ENCODE measurements at places on chromosomes 5 and 9.

- DNase-seq: no peak
Observed at GRCh38 chr5:158301186-158301585, 442.2 kb upstream of the CLINT1 start.

DNA sequence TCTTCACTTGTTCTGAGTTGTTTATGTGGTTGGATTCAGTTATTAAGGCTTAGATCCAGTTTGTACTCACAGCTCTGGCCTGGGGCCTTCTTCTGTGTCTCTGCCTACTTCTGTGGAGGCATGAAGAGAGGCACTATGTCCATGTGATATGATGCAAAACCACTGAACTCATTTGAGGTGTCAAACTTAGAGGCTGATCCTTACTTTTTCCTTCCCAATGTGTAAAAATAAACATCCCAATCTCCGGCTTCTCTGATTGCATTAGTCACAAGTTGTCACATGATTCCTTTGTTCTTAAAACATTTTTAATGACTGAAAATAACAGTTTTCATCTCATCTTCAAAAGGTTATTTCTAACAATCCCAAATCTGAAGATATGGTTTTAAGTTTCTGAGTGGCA, 276.0 kb upstream of the RGMB start:
- DNase-seq: no peak

DNA sequence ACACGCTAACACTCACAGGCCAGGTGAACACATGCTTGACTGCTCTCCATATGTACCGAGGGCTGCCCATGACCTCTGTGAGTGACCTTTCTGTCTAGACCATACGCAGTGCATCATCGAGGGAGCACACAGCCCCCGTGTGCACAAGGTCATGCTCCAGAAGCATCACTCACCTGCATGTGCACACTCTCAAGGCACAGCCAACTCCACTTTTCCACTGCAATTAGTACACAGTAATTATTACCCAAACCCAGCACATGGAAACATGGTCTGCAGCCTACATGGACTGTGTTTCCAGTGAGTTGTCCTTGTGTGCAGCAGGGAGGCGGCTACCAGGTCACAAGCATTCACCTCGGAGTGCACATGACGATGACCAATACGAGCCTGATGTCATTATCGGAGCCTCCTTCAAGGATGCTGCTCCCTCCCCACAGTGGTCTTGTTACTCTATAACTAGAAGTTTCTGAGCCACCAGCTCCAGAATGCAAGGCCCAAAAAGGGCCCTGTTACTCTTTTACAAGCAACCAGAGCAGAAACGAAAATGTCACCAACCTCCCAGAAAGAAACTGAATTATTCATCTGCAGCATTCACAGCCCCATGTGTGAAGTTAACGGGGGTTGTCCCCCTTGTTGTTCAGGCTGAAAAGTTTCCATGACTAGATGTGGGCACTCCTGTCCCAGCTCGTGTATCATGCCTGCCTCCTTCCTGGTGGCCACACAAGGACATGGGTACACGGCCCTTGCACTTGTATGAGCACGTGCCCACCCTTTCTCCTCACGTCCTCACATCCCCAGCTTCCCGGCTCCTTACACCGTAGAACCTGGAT, 31.2 kb downstream of the SEMA4D start:
- no peak for DNase-seq

GRCh38 chr5:406041-406440, 36.9 kb upstream of the EXOC3 start:
- DNase-seq: no peak

- no peak for DNase-seq
Observed at GRCh38 chr5:36575361-36575781, 31.0 kb upstream of the SLC1A3 start.

- DNase-seq: no peak
Observed at GRCh38 chr9:33375238-33375840, 27.0 kb downstream of the AQP7 start.

GRCh38 chr9:135816651-135816970, 90.7 kb downstream of the CAMSAP1 start:
- DNase-seq: no peak

GRCh38 chr5:57831932-57832331, 349.3 kb upstream of the ACTBL2 start:
- no peak for DNase-seq

DNA sequence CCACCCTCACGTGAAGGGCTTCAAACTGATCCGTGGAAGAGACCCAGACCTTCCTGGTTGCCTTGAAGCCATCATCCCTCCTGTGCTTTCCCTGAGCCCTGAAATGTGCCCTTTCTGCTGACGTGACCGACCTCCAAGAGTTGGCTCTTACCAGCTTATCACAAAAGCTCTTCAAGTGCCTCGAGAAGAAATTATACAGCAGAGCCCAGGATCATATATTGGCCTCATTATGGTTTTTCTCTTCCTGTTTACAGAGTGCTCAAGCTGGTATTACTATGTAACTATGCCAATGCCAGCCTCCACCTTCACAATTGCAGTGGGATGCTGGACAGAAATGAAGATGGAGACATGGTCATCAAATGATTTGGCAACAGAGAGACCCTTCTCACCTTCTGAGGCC, 66.0 kb downstream of the AOPEP start:
- no peak for DNase-seq

- no peak for DNase-seq
Observed at GRCh38 chr9:106726070-106726815, 136.7 kb upstream of the ZNF462 start.

DNA sequence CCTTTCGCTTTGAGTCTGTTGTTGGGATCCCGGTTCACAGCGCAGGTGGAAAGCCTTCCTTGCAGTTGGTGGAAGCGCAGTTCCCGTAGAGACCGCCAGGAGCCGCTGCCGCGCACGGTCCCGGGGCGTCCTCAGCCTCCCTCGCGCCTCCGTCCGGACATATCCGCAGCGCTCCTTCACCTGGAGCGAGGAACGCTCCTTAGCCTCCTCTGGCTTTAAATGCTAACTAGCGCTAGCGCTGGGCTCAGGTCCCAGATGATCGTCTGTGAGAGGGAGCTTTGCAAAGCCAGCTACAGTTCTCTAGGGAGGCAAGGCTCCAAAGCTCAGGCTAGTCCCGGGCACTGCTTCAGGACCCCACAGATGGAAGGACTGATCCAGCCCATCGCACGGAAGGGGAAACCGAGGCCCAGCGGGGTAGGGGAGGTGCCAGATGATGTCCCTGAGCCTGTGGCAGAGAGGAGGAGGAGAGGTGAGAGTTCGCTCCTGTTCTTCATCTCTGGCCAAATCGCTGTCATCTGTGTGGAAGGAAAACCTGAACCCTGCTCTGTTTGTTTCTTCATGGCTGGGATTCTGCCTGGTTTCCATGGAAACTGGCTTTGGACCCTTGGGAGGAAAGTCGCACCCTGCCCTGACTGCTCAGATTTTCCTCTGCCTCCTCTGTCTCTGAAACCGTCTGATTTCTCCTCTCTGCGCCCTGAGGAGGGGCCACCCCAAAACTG, 31.4 kb downstream of the COL15A1 start:
- DNase-seq: peak; percentile 74

DNA sequence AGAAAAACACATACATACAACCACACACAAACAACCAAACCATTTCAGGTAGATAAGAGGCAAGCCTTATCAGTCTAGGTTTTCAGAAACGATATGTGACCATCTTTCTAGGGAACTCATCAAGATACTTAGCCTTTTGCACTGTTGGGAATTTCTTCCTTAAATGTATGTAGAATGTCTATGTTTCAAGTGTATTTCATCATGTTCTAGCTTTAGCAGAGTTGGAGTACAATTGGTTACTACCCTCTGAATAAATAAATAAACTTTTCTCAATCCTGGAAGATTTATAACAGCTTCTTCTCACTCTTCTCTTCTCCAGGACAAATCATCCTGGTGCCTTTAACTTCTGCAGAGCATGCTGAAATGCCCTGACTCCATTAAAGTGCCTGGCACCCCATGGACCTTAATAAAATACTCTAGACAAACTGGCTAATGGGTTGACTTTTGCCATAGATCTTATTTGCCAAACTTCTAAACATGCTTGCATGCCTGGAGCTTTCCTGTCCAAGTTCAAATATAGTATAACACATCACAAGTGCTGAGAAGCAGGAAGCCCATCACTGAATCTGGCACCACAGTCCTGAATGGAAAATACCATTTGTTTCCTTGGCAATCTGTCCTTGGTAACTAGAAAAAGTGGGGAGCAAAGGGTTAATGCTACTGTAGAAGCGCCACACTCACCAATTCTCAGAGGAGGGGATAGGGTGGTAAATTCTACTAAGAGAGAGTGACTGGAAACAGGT, 33.1 kb upstream of the ZNF462 start:
- no peak for DNase-seq

DNA sequence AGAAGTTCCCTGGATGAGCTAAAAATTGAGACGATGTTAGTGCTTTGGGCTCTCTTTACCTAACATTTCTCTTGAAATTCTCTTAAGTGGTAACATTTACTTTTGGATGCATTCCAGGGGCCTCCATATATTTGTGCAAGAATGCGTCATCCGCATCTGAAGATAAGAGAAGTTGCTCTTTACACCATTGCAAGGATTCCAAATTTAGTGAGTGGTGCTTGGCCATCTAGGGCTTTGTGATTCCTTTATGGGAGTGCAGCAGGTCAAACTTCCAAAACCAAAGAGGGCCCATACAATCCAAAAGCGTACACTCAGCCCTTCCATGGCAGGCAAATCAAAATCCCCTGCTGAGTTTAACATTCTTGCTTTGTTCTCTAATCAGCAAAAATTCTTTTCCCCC, 102.0 kb upstream of the DMAC1 start:
- DNase-seq: no peak

DNA sequence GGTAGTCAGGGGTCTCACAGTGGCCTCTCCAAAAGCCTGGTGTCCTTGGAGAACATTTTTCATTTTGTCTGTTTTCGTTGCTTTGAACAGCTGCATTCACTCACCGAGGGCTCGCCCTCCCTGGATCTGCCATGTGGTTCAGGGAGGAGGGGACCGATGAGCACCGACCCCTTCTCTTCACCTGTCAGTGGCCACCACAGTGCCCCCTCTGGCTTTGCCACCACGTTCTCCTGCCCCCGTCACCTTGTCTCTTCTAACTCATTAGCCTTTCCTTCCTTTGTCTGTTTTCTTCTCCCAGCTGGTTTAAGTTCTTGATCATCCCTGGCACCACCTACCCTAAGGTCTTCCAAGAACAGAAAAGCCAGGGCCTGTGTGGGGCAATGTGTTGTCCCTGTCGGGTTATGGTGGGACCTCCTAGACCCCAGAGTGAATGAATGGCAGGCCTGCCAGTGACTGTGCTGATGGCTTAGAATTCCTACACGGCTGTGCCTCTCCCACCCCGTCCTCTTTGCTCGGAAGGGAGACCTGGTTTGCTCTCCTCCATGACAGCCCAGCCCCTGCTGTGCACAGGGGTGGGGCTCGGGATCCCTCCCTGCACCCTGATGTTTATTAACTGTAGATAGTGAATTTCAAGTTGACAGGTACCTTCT, 90.0 kb downstream of the ANKRD33B start:
- no peak for DNase-seq
